ENCODE measurements at places on chromosomes 1 and 21. TPM values are rescaled to one million over a fixed set of nuclear protein-coding genes. Genes with fewer than 3 reads are reported as not detected.

Gene CYP4X1
- total RNA-seq: 0.65 TPM

Gene DEDD
- 21.7 TPM for total RNA-seq

Gene SHE
- total RNA-seq: 71.6 TPM

Gene RNF186
- total RNA-seq: not detected

Gene TSEN15
- 28.4 TPM for total RNA-seq

Gene LCE2D
- total RNA-seq: not detected

Gene CHD5
- under 0.01 TPM for total RNA-seq

Gene GPR161
- 11.2 TPM for total RNA-seq

Gene NUP210L
- total RNA-seq: 0.16 TPM

Gene FOXO6
- not detected for total RNA-seq

All from bladder microvascular endothelial cell (primary cell).